ENCODE measurements at places on chromosomes 3 and 15. TPM values are rescaled to one million over a fixed set of nuclear protein-coding genes. Genes with fewer than 3 reads are reported as not detected.

GRCh38 chr3:46456118-46456517 lies 8.6 kb downstream of the LTF start:
- no peaks in the 10 kb centered on the region for H3K36me3 ChIP-seq
- no peak overlapping the region for H3K27ac ChIP-seq
- peaks cover 7% of the 10 kb centered on the region for H3K4me1 ChIP-seq
- peaks cover 59% of the 10 kb centered on the region for H3K27me3 ChIP-seq

DNA sequence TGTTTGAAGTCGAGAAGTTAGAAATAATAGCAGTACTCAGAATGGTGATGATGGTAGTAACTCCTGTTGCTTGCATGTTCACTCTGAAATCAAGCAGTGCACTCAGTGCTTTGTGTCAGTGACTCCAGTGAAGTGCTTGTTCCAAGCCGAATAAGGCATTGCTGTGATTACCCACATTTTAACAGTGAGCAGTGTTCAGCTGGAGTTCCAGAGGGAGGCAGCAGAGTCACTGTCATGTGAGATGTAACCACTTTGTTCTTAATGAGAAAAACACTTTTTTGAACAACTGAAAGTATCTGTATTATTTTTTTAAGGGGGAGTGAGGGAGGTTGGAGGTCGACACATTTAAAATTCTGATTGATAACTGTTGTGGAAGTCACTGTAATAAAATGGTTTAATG lies 3.7 kb downstream of the MDFIC2 start:
- H3K4me3 ChIP-seq = no peak overlapping the region
- no peak for DNase-seq
- no peaks in the 10 kb centered on the region for H3K27me3 ChIP-seq
- H3K36me3 ChIP-seq = no peaks in the 10 kb centered on the region

DNA sequence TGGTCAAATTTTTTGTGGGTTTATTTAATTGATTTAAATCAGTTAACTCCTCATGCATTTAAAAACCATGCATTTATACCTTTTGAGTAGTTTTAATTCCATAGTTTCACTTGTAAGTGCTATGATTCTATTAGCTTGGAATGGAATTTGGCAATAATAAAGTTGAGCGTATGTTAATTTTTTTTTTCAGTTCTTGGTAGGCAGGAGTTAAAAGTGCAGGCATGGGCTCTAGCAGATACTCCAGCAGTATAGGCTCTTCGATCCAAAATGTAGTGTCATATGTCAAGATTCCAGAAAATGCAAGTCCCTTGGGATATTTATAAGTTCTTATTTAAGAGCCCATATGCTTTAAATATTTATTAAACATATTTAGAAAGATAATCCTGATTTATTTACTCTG lies 70.3 kb downstream of the LYSMD4 start:
- no peaks in the 10 kb centered on the region for H3K27me3 ChIP-seq
- no peak for DNase-seq
- H3K4me1 ChIP-seq = peaks cover under 1% of the 10 kb centered on the region
- peaks cover 11% of the 10 kb centered on the region for H3K36me3 ChIP-seq

DNA sequence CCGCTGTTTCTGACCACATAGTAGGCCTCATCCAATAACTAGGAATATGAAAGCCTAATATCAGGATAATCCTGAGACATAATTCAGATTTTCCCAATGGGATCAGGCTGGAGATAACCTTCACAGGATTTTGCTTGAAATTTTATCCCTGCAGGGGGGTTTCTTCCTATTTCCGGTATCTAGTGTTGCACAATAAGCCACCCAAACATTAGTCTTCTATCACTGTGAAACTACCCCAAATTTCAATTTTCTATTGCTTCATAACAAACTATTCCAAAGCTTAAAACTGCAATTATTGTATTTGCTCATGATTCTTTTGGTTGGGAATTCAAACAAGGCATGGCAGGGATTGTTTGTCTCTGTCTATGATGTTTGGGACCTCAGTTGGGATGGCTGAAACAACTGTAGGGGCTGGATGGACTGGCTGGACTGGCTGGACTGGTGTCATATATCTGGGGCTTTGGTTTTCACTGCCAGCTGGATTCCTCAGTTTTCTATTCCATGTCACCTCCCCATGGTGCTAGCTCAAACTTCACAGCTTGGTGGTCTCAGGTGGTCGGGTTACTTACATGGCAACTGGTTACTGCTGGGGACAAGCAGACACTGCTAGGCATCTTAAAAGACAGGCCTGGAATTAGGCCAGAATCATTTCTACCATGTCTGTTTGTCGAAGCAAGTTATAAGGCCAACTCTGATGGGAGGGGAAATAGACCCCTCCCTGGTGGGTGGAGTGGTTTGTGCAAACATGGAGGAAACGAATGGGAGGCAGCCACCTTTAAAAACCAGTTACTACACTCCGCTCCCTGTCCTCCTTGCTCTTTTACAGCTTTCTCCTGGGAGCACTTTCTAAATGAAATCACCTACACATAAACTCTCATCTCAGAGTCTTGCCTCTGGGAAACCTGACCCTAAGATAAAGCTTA lies 88.2 kb upstream of the STT3B start:
- H3K4me1 ChIP-seq = peaks cover 9% of the 10 kb centered on the region
- DNase-seq = no peak
- no peak overlapping the region for H3K4me3 ChIP-seq
- H3K27me3 ChIP-seq = no peaks in the 10 kb centered on the region
- H3K36me3 ChIP-seq = peaks cover 5% of the 10 kb centered on the region

DNA sequence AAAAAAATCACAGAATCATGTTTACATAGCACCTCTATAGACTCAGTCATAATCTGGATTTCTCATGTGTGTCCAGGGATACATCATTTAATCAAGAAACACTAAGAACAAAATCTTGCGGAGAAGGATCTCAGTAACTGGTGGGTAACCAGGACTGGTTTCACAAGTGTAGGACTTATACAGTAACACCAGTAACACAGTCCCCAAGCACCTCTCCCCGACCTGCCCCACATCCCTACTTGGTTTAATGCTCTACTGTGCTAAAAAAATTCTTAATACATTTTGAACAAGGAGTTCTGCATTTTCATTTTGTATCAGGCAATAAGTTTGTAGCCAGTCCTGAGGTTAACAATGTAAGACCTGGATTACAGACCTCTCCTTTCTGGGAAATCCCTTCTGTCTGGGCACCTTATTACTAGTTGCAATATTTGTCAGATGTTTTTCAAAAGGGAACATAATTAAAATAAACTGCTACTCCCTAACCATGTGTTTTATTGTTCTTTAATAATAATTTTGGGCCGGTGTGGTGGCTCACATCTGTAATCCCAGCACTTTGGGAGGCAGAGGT lies 57.6 kb upstream of the BBX start:
- H3K27me3 ChIP-seq = peaks cover 3% of the 10 kb centered on the region
- peaks cover 6% of the 10 kb centered on the region for H3K4me1 ChIP-seq
- no peak overlapping the region for H3K27ac ChIP-seq
- no peak overlapping the region for H3K4me3 ChIP-seq
- no peak for DNase-seq

Gene MCF2L2
- total RNA-seq = 6.0 TPM

- DNase-seq = no peak
- H3K27ac ChIP-seq = no peak overlapping the region
- no peaks in the 10 kb centered on the region for H3K36me3 ChIP-seq
- H3K4me3 ChIP-seq = no peak overlapping the region
Observed at GRCh38 chr15:93308026-93308690, 219.1 kb upstream of the RGMA start.

DNA sequence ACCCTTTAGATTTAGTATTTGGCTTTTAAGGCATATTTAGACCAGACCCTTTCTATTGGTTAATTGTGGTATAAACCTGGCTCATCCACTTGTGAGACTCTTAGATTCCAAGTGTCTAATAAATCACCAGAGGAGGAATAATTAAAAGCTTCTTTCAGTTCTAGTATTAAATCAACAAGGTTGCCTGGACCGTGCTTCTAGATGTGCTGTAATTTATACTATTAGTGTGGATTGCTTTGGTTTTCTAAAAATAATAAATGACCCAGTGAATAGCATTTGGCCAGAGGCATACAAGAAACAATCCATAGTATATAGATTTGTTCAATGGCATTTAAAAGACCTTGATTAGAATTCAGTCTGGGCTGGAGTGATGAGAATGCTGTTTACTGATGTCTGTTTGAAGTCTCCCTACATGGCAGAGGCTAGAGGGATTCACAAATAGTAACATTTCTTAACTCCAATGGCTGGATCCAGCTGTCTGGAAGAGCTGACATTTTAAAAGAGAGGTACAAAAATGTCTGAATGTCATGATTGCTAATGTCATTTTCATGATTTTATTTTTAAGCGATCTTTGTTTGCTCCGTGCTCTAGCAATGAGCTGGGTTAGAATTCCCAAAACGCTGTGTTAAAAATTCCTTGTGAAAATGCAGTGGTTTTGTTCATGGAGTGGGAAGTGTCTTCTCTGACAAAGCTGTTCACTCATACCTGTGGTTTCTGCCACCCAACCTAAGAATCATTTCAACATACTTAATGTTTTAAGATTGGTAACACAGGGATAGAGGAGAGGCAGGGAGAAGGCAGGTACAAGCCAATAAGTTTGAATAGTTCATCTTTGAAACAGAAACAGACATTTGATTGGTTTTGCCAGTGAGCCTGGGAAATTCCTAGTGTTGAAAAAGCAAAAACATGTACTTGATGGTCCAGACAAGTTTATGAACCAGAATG lies 89.9 kb downstream of the RBMS3 start:
- H3K4me1 ChIP-seq = no peaks in the 10 kb centered on the region
- H3K4me3 ChIP-seq = no peak overlapping the region
- H3K27me3 ChIP-seq = no peaks in the 10 kb centered on the region
- H3K36me3 ChIP-seq = no peaks in the 10 kb centered on the region
- no peak overlapping the region for H3K27ac ChIP-seq

Gene ARGFX
- not detected for total RNA-seq

Gene CLDN18
- total RNA-seq = not detected

Gene FETUB
- not detected for total RNA-seq

Gene GPR149
- not detected for total RNA-seq

Gene CADM2
- total RNA-seq = 0.58 TPM

DNA sequence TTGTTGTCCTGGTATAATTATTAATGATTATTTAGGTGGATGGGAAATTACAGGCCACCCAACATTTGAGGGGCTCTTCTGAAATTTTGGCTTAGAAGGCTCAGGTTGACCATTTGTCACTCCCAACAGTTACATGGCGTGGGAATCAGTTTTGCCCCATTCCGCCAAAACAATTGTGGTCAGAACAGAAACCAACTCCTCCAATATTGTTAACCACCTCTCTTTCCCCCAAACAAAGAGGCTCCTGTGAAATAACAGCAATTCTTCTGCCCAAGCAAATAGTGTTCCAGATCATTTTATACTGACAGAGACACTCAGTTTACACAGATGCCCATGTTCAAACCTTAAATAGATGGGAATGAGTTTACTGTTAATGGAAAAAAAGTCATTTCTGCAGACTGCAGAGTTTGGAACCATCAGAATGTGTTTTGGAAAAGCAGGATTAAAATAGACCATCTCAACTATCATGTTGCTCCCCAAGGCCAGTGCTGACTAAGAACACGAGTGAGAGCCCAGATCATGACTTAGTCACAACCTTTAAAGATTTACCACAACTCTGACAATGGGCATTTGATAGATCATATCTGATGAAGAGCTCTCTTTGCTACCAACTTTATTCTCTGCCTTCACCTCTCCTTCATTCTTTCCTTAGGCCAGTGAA lies 102.1 kb downstream of the DUT start:
- no peak overlapping the region for H3K27ac ChIP-seq
- H3K4me3 ChIP-seq = no peak overlapping the region
- peaks cover 7% of the 10 kb centered on the region for H3K4me1 ChIP-seq
- no peak for DNase-seq
- peaks cover 5% of the 10 kb centered on the region for H3K27me3 ChIP-seq
- H3K36me3 ChIP-seq = no peaks in the 10 kb centered on the region

DNA sequence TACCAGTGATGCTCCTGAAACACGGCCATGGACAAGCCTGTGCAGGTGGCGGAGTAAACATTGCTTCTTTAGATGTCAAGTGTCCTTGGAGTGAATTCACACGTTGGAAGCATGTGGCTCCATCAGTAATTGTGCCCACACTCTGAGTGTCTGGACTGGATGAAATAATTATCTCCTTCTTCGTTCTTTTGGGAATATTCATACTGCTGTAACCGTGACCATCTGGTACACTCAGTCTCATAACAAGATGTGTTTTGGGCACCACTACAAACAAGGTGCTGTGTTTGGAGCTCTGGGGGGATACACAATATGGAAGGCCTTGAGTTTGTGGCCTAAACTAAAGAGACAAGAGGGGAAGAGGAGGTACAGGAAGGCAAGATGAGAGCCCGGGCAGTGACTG lies 165.6 kb downstream of the APBA2 start:
- no peak overlapping the region for H3K27ac ChIP-seq
- H3K36me3 ChIP-seq = no peaks in the 10 kb centered on the region
- no peaks in the 10 kb centered on the region for H3K27me3 ChIP-seq
- H3K4me3 ChIP-seq = no peak overlapping the region

DNA sequence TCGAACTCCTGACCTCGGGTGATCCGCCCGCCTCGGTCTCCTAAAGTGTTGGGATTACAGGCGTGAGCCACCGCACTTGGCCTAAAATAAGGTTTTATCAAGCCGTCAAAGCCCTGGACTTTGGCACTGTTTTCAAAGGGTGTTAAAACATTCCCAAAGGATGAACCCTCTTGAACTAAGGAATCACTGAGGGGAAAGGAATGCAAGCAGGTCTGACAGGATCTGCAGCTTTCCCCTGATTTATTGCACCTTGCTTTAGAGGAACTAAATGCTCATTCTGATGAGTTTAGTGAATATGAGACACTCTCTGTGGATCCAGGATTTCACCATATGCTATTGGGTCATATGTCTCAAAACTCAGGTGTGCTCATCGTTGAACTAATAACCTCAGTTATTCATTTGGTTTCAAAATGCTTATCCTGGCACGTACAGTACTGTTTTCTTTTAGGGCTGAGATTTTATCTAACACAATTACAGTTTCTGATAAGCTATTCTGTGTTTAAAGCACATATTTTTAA lies 63.0 kb upstream of the TSC22D2 start:
- no peaks in the 10 kb centered on the region for H3K36me3 ChIP-seq
- H3K4me1 ChIP-seq = no peaks in the 10 kb centered on the region
- H3K27ac ChIP-seq = no peak overlapping the region
- DNase-seq = no peak
- peaks cover 25% of the 10 kb centered on the region for H3K27me3 ChIP-seq

- no peaks in the 10 kb centered on the region for H3K4me1 ChIP-seq
- no peak overlapping the region for H3K4me3 ChIP-seq
- H3K27ac ChIP-seq = no peak overlapping the region
- H3K36me3 ChIP-seq = no peaks in the 10 kb centered on the region
- H3K27me3 ChIP-seq = no peaks in the 10 kb centered on the region
Observed at GRCh38 chr15:26051761-26052675, 188.9 kb upstream of the ATP10A start.

DNA sequence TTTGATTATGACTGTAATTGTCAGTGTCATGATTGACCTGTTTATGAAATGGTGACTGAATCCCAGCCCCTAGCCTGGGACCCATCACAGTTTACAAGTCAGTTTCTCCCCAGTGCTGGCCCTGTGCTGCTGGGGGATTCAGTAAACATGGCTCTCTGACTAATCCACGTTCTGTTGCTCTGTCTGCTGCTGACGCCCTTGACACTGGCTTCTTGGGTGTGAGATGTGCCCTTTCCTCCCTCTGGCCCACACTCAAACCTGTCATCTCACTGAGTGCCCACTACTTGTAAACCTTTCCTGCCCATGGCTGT lies 84.2 kb downstream of the COL6A5 start:
- H3K36me3 ChIP-seq = no peaks in the 10 kb centered on the region
- peaks cover 6% of the 10 kb centered on the region for H3K27me3 ChIP-seq
- H3K4me1 ChIP-seq = no peaks in the 10 kb centered on the region

Gene GP9
- not detected for total RNA-seq
